ENCODE measurements at places on chromosomes 5 and 9.

DNA sequence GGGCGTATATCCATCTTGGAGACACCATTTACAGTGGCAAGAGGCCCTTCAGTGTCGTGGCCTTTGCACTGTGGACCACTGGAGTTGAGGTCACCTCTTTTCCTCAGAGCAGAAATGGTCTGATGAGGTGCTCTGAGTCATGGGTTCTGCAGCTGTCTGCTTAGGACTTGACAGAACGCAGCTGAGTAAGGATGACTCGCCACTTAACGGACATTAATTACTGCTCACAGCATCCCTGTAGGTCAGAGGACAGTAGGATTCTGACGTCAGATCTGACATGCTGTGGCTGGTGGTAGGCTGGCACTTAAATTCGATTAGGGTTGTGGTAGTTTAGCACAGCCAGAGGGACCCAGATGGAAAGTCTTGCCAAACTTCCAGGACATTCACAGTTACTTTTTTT is 479.4 kb downstream of the DMAC1 start:
- peak; percentile 95 for DNase-seq

- DNase-seq: peak; percentile 71
Measured at GRCh38 chr5:126384985-126385384, 38.2 kb upstream of the GRAMD2B start.

DNA sequence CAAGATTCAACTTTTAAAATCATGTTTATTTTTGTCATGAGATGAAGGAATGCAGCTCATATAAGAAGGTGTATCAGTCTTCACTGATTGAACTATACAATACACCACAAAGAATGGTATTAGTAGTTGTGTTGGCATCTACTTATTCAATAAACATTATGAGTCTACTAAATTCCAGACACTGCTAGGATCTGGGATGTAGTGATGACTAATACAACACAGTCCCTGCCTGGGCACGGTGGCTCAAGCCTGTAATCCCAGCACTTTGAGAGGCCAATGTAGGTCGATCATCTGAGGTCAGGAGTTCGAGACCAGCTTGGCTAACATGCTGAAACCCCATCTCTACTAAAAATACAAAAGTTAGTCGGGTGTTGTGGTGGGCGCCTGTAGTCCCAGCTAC is 171.4 kb upstream of the NFIB start:
- no peak for DNase-seq

- DNase-seq: no peak
Measured at GRCh38 chr5:116011046-116011445, 21.2 kb upstream of the ARL14EPL start.

DNA sequence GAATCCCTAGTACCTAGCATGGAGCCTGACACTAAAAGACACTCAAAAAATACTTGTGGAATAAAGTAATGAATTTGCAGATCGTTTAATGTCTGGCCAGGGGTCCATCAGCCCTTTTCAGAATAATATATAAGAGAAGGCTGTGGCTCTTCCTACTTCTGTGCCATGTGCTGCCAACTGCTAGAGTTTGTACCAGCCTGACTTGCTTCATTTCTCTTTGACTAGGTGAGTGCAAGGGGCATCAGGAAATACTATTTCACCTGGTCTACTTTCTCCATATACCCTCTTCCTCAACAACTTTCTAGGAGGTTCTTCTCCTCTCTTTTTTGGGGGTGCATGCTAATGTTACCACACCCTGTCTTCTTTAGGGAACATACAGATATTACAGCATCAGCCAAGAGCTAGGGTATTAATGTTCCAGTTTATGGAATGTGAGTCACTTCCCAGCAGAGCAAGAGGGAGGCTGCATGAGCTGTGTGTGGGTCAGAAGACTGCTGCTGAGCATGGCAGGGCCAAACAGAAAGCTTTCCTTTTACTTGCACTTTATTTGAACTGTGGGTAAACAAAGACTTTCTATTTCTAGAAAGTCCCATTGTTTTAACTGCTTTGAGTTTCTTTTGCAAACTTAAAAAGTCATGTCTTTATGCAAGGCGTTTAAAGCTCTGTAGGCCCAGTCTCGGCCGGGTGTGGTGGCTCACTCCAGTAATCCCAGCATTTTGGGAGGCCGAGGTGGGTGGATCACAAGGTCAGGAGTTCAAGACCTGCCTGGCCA is 158.9 kb downstream of the ADAMTSL1 start:
- DNase-seq: peak; percentile 75

DNA sequence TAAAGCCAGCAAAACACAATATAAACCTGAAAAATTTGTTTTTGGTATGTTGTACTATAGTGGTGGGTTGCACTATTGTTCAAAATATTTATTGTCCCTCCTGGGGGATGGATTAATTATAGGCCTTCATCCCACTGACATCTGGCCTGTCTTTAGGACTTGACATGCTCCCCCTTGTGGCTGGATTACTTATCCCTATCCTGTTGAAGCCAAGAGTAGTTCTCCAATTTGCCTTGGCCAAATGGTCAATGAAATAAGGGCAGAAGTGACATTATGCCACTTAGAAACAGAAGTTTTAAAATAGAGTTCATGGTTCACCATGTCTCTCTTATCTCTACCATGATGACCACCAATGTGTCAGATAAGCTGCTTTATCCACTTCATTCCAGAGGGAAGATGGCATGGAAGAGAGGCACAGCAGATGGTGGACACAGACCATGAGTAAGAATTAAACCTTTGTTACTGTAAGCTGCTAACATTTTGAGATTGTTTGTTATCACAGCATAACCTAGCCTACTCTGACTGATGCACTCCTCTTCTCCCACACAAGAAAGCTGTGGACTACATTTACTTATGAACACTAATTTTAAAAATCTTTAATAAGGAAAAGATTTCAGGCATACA is 29.2 kb upstream of the ARHGEF28 start:
- DNase-seq: peak; percentile 51

- peak; percentile 14 for DNase-seq
Measured at GRCh38 chr5:137264041-137264440, 235.1 kb downstream of the SPOCK1 start.

DNA sequence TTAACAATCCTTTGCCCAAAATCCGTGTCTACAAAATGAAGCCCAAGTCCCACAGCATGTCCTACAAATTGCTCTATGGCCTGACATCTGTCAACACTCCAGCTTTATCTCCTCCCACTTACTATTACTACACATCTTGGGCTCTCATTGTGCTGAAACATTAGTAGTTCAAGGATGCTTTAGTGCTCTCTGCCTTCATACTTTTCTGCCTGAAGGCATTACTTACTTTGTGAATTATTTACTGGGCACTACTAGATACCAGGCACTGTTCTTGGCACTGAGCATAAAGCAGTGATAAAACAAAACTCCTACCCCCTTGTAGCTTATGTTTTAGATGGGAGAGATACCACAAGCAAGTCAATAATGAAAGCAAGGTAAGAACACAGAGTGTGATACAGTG is 113.4 kb downstream of the TTLL11 start:
- no peak for DNase-seq

- DNase-seq: no peak
Measured at GRCh38 chr5:170104710-170105109, 987 bp upstream of the FOXI1 start.

All from A172 (cell line).